ENCODE measurements at places on chromosomes 4 and X.

DNA sequence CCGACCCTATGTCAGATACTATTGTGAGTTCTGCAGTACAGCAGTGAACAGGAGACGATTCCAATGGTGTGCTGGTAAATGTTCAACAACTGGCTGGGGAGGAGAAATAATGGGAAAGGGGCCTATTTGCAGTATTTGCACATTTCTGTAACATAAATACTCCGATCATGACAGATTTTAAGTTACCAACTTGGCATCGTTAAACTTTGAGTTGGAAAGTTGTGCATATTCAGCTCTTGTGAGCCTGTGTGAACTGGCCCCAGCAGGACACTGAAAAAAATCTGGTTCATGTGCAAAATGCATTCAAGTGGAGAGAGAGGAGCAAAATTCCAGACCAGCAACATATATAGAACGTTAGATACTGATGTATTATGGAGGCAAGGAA lies 175.0 kb downstream of the MAPK10 start:
- no peak for DNase-seq

DNA sequence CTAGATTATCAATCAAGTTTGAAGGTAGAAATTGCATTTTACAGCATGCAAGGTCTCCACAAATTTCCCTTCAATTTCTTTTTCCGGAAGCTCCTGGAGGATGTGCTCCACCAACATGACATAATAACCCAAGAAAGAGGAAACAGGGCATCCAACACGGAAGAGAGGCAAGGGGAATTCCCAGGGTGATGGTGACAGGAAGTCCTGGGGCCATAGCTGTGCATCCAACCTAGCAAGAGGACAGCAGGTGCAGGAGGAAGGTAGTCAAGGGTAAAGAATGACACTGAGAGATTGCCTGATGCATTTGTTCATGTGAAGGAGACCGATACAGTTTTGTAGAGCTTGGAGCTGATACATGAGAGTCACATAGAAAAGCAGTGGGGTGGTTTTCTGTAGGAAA lies 115.7 kb upstream of the LSM6 start:
- no peak for DNase-seq

DNA sequence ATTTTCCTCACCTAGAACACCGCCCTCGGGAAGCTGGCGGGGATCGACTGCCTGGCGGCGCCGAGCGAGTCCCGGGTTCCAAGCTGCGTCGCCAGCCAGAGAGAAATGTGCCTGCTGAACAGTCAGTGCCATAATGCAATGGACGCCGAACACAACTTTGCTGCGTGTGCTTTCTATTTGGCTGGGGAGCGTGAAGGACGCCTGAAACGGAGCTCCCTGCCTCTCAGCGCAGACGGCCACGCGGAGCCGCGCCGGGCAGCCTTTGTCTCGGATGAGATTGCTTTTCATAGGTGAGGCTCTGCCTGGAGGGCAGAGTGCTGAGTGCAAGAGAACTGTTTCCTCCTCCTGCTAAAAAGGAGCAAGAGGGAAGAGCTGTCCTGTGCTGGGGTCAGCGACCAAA lies 107.7 kb upstream of the BCOR start:
- no peak for DNase-seq

- DNase-seq, result no peak
These were observed 24.7 kb downstream of the SLC9B1 start for GRCh38 chr4:102994803-102995202.

GRCh38 chrX:53794181-53794580 lies 107.7 kb upstream of the HUWE1 start:
- DNase-seq, result no peak

DNA sequence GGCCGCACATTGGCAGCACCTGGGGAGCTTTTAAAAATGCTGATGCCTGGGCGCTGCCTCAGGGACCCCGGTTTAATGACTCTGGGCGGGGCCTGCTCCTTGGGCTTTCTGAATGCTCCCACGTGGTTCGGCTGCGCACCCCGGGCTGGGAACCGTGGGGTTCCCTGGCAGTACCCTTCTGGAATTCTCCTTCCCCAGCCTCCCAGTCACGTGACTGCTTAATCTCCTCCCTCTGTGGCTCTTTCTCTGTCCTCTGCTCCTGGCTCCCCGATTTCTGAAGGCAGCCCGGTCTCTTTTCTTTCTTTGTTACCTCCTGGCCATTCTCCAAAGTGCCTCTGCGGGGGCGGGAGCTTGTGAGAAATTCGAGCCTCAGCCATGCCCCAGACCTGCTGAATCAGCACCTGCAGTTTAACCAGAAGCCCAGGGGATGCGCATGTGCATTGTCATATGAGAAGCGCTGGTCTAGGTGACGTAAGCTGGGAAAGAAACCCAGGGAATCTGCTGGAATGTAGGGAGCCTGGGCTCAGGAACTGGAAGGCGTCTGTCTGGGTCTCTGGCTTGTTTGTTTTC lies 16.6 kb downstream of the CLCN4 start:
- peak; percentile 11 for DNase-seq

DNA sequence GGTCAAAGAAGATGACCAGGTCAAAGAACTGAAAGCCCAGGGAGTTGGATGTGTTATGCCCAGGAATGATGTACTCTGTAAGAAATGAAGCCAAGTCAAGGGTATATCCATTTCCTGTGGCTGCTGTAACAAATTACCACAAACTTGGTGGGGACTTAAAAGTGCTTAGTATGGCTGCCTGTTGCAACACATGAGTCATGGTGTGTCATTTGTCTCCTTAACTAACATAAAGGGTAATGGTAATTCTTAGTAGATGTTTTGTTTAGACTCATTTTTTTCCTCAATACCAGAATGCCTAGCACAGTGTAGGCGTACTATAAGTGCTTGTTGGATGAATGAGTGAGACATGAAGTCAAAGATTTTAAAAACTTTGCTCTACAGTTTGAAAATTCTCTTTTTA lies 45.7 kb downstream of the SYTL5 start:
- no peak for DNase-seq

DNA sequence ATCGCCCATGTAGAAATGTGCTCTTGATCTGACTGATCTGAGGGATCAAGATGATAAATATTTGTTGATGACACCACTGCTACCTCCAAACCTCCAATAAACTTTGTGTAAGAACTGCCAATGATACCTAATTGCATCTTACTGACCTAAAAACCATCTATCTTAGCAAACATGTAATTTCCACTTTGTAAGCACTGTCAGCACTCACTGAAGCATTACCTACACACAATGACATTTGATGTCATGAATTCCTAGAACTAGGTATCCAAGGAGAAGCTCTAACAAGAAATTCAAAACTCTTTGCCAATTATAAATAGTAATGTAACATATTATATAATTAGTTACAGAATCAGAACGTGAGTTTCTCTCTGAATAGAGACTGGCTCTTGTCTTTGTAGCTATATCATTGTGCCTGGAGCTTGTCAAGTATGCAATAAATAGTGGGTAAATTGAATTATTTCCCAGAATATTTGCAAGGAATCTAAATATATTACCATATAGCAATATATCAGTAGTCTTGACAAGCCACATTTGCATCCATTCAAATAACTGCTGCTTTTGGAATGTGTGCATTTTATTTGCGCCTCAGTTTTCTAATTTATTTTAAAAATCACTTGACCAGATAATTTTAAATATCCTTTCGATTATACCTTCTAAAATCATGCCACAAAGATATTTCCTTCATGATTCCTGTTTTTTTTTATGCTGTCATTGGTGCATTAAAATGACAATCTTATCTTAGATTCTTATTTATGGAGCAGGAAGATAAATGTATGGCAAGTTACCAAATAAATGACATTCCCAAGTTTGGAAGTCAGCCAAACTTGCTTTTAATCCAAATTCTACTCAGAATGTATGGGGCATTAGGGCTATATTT lies 232.3 kb upstream of the NEIL3 start:
- no peak for DNase-seq

DNA sequence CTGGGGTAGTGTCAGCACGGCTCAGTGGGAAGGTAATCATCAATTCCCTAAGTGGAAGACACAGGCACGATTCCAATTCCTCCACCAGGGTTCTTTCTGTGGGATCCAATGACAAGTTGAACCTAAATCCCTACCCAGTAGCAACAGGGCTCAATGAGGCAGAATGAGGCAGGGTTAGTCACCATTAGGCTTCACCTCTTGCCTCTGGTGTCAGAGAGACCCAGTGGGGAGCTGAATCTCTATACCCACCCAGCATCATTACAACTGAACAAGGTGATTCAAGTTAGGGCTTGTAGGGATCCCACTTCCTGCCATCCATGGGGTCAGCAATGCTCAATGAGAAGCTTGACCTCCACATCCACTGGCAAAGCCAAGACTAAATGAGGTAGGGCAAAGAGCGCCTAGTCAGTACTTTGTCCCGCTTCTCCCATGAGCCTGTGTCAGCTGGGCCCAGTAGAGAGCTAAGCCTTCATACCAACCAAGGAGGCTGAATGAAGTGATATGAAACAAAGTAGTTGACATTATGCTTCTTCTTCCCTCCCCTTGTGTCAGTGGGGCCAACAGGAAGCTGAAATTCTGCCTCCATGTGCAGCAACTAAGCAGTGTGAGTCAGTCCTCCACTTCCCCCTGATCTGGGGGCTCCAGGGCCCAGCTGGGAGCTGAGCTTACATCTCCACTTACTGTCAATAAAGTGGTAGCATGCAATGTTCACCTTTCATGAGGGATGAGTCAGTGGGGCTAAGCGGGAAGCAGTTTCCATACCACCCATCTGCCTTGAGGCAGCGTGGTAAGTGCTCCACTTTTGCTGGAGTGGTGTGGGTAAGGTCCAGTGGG lies 36.4 kb upstream of the RBM41 start:
- DNase-seq, result peak; percentile 4

DNA sequence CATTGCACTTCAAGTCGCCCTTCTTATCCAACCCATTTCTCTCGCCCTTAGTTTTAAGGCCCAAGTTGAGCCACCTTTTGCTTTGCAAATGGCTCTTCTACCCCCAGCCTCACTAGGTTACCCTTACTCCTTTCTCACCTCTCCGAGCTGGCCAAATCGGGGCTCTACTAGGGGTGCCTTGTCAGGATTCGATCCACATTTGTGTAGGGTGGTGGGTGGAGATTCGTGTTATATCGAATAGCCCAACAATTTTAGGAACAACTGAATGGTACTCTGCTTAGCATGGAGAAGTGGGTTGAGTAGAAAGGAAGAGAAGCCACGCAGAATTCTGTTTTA lies 3.5 kb downstream of the SLIT2 start:
- no peak for DNase-seq

GRCh38 chrX:13298836-13299235 lies 21.0 kb downstream of the ATXN3L start:
- no peak for DNase-seq

- no peak for DNase-seq
These were observed 14.4 kb upstream of the TLR8 start for GRCh38 chrX:12891915-12892506.

- DNase-seq, result no peak
These were observed 68.7 kb downstream of the NSD2 start for GRCh38 chr4:1939664-1940509.

- no peak for DNase-seq
These were observed 117.5 kb downstream of the DNAAF6 start for GRCh38 chrX:107323786-107324492.

DNA sequence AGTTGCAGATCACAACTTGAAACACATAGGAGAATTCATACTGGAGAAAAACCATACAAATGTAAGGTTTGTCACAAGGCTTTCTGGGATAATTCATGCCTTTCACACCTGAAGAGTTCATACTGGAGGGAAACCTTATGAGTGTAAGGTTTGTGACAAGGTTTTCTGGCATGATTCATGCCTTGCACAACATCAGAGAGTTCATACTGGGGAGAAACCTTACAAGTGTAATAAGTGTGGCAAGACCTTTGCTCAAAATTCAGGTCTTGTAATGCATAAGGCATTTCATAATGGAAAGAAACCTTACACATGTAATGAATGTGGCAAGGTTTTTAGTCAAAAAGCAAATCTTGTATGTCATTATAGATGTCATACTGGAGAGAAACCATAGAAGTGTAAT lies 58.8 kb upstream of the ENPEP start:
- DNase-seq, result no peak

DNA sequence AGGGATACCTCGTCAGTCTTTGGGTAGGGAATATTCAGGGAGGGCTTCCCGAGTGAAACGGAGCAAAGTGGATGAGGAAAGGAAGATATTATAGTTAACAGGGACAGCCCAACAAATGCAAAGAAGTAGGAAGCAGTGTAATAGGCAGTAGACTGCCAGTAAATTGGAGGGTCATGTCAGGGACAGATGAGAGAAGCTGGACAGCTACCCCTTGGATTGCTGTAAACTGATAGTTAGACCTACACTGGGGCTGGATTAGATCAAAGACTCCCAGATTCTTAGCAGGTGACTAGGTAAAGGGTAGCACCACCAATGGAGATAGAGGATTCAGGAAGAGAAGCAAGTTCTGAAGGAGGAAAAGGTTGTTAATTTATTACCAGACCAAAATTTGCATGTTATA lies 48.0 kb downstream of the NPNT start:
- DNase-seq, result no peak

DNA sequence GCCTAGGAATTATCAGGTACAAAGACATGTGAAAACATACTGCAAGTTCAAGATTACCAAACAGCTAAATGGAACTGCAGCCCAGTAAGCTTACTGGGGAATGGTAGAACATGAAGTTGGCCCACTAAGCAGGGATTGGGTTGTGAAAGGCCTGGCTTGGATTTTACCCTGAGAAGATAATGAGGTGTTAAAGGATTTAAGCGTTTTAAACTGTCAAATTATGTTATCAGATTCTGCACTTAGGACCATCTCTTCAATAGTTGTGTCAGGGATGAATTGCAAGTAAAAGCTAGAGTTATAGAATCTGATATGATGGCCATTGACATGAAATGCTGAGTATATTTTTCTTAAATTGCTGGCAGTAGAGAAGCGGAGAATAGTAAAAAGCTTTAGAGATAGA lies 225.7 kb downstream of the GRID2 start:
- no peak for DNase-seq

DNA sequence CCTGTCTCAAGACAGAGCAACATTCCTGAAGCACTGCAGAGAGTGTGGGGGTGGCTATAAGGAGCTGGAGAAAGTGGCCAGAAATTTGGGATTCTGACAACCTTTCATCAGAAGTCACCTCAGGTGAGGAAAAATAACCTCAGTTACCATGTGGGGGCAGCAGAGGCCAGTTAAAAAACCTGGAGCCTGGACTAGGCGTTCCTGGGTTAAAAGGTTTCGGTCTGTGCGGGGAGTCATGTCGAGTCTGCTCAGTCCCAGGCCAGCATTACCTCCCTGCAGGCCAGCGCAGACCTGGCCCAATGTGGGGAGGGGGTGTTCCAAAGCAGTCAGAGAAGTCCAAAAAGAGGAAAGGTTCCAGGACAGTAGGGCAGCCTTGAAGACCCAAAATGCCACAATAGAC lies 10.9 kb upstream of the NALF2 start:
- peak; percentile 28 for DNase-seq

DNA sequence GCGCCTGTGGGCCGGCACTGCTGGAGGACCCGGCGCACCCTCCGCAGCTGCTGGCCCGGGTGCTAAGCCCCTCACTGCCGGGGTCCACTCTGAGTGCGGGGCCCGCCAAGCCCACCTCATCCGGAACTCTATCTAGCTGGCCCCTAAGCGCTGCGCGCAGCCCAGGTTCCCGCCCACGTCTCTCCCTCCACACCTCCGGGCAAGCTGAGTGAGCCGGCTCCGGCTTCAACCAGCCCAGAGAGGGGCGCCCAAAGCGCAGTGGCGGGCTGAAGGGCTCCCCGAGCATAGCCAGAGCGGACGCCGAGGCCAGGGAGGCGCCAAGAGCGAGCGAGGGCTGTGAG lies 75.2 kb downstream of the QDPR start:
- DNase-seq, result no peak

All from erythroblast (primary cell).